ENCODE measurements at places on chromosomes 6 and 20. TPM values are rescaled to one million over a fixed set of nuclear protein-coding genes. Genes with fewer than 3 reads are reported as not detected.

Gene SLC35D3
- total RNA-seq = not detected

Gene KIAA1586
- 11.2 TPM for total RNA-seq

GRCh38 chr20:53949319-53949839 lies 121.0 kb downstream of the BCAS1 start:
- no peak for DNase-seq

- DNase-seq = no peak
Measured at GRCh38 chr20:34954904-34955230, 739 bp downstream of the GSS start.

- no peak for DNase-seq
Measured at GRCh38 chr6:114063956-114064355, 93.0 kb upstream of the HDAC2 start.

GRCh38 chr6:98581705-98582104 lies 252.7 kb upstream of the POU3F2 start:
- no peak for DNase-seq

Measured in thoracic aorta (tissue), 2 donors.